Testis (tissue), 5 donors: ENCODE measurements at places on chromosomes 1 and 21. TPM values are rescaled to one million over a fixed set of nuclear protein-coding genes. Genes with fewer than 3 reads are reported as not detected.
A peak's percentile ranks its signal among the peaks of the same experiment; 100 is the strongest.

The MTARC2 gene
- polyA plus RNA-seq, result 28.5 TPM

The RNU1-3 gene
- polyA plus RNA-seq, result 18.9 TPM

The LENEP gene
- polyA plus RNA-seq, result not detected

The CASQ1 gene
- 10.2 TPM for polyA plus RNA-seq

The EPS8L3 gene
- 7.7 TPM for polyA plus RNA-seq

The KCNE2 gene
- polyA plus RNA-seq, result 0.74 TPM

The CSF3R gene
- polyA plus RNA-seq, result 3.8 TPM

- no peak overlapping the region for H3K4me3 ChIP-seq
- H3K36me3 ChIP-seq, result no peaks in the 10 kb centered on the region
- no peaks in the 10 kb centered on the region for H3K27me3 ChIP-seq
- DNase-seq, result no peak
These were observed 115.7 kb downstream of the LIPI start for GRCh38 chr21:14095056-14095455.

DNA sequence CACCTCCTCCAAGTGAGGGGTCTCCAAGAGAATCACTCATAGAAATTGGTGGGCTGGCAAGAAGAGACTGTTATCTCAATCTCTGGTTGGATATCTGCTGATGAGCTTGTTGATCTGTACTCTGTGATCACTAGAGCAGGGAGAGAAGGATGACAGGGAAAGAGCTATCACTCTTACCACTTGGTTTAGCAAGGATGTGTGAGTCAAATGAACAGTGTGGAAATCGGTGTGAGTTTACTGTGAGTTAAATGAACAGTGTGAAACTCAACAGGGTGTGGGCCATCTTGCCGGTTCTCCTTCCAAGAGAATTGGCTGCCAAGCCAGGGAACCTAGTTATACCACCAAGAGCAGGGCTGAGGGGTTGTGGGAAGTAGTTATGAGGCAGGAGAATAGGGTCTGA is 33.3 kb upstream of the CD1D start:
- DNase-seq, result no peak
- no peaks in the 10 kb centered on the region for H3K36me3 ChIP-seq
- peak overlapping the region; percentile 18 for H3K27ac ChIP-seq
- H3K4me3 ChIP-seq, result no peak overlapping the region
- no peaks in the 10 kb centered on the region for H3K27me3 ChIP-seq

- no peaks in the 10 kb centered on the region for H3K27me3 ChIP-seq
- no peaks in the 10 kb centered on the region for H3K4me1 ChIP-seq
- no peak for DNase-seq
- H3K27ac ChIP-seq, result no peak overlapping the region
- no peaks in the 10 kb centered on the region for H3K36me3 ChIP-seq
These were observed 230.4 kb downstream of the KCNT2 start for GRCh38 chr1:196377811-196378210.

GRCh38 chr1:106944721-106945120 is 111.8 kb upstream of the PRMT6 start:
- no peaks in the 10 kb centered on the region for H3K36me3 ChIP-seq
- no peak overlapping the region for H3K4me3 ChIP-seq
- no peaks in the 10 kb centered on the region for H3K4me1 ChIP-seq
- no peaks in the 10 kb centered on the region for H3K27me3 ChIP-seq

DNA sequence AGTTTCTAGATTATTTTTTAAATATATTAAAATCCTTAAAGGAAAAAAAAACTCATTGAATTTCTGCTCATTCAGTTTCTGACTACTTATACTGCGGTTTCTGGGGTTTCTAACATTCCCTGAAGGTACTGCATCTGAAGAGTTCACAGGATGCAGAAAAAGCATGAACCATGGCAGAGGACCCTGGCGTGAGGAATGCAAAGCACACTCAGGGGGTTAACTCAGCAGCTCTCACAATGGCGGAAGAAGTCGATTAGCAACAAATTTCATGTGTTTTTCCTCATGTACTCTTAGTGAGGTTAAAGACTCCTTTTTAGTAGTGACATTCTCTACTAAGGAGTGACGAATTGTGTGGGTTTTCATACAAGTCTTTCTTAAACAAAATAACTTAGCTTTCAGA is 975.6 kb downstream of the NCAM2 start:
- no peak overlapping the region for H3K4me3 ChIP-seq
- H3K27ac ChIP-seq, result no peak overlapping the region
- H3K36me3 ChIP-seq, result no peaks in the 10 kb centered on the region
- no peak for DNase-seq

- peak overlapping the region; percentile 32 for H3K27ac ChIP-seq
- DNase-seq, result peak; percentile 80
- peaks cover 8% of the 10 kb centered on the region for H3K4me1 ChIP-seq
- H3K4me3 ChIP-seq, result no peak overlapping the region
These were observed 42.5 kb downstream of the CNST start for GRCh38 chr1:246608616-246609376.

GRCh38 chr1:22323846-22324504 is 127.7 kb upstream of the ZBTB40 start:
- H3K4me3 ChIP-seq, result no peak overlapping the region
- peaks cover 9% of the 10 kb centered on the region for H3K4me1 ChIP-seq
- H3K36me3 ChIP-seq, result no peaks in the 10 kb centered on the region
- H3K27ac ChIP-seq, result no peak overlapping the region
- no peak for DNase-seq

- H3K27ac ChIP-seq, result no peak overlapping the region
- no peaks in the 10 kb centered on the region for H3K27me3 ChIP-seq
- H3K4me1 ChIP-seq, result peaks cover 4% of the 10 kb centered on the region
- DNase-seq, result no peak
These were observed 463 bp downstream of the IL12RB2 start for GRCh38 chr1:67308136-67308535.

DNA sequence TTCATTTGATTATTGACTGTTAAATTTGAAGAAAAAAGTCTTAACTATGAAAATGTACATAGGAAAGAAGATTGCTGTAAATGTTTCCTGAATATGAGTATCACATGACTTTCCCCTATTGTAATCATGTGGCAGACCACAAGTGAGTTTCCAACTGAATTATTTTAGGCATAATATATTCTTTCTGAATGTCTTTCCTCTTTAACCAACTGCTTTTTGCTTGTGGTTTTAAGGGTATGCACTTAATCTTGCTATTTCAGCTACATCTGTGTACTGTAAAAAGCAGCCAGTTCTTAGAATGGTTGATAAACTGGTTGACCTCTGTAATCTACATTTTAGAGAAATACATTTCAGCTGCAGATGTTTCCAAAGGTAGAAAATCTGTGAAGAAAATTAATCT is 400.7 kb downstream of the NEGR1 start:
- no peak for DNase-seq
- no peak overlapping the region for H3K27ac ChIP-seq
- no peak overlapping the region for H3K4me3 ChIP-seq
- no peaks in the 10 kb centered on the region for H3K36me3 ChIP-seq
- no peaks in the 10 kb centered on the region for H3K4me1 ChIP-seq
- no peaks in the 10 kb centered on the region for H3K27me3 ChIP-seq

DNA sequence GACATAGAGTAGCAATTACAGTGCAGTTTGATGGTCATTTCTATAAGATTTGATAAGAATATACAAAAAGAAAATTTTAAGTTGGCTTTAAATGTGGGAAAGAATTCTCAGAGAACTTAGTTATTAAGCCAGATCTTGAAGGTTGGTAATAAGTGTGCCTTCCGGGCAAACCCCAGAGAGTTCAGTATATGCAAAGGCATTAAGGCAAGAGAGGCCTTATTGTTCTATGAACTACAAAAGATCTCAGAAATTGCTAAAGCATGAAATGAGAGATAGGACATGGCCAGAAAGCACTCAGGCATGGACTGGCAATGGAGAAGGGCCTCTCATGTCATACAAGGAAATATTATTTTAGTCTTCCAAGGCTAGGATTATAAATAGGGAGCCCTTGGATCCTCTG is 390.2 kb upstream of the C1orf87 start:
- no peak for DNase-seq
- H3K27ac ChIP-seq, result no peak overlapping the region
- no peaks in the 10 kb centered on the region for H3K36me3 ChIP-seq
- H3K27me3 ChIP-seq, result no peaks in the 10 kb centered on the region

GRCh38 chr1:229271448-229272159 is 693 bp downstream of the RAB4A start:
- H3K4me3 ChIP-seq, result peak overlapping the region; percentile 71
- H3K27ac ChIP-seq, result peak overlapping the region; percentile 56
- DNase-seq, result peak; percentile 55
- peaks cover 21% of the 10 kb centered on the region for H3K4me1 ChIP-seq

- H3K36me3 ChIP-seq, result no peaks in the 10 kb centered on the region
- H3K4me3 ChIP-seq, result peak overlapping the region; percentile 84
- no peaks in the 10 kb centered on the region for H3K27me3 ChIP-seq
- peak overlapping the region; percentile 93 for H3K27ac ChIP-seq
- peaks cover 45% of the 10 kb centered on the region for H3K4me1 ChIP-seq
These were observed 617 bp downstream of the KIRREL1 start for GRCh38 chr1:157993918-157994605.

DNA sequence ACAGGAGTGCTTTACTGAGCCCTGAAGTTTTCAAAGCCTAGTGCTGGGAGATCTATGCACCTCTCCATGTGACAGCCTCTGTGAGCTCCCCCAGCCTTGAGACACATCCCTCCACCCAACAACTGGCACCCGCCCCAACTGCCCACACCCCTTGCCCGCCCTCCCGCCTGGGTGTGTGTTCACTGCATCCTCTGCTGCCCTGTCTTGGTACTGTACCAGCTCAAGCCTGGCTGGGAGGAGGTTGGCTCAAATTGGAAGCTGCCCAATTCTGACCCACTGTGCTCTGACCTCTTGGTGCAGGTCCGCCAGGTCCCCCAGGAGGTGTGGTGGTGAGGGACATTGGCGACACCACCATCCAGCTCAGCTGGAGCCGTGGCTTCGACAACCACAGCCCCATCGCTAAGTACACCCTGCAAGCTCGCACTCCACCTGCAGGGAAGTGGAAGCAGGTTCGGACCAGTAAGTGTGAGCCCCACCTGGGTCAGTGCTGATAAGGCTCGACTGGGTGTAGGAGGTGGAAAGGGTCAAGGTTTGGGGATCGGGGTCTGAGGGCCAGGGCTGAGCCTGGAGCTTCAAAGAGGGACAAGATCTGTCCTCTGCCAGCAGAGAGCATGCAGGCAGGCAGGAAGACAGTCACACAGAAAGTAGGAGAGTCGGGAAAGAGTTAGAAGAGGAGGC is 18.0 kb downstream of the TMEM81 start:
- no peak overlapping the region for H3K4me3 ChIP-seq
- H3K36me3 ChIP-seq, result no peaks in the 10 kb centered on the region
- DNase-seq, result peak; percentile 28
- H3K27ac ChIP-seq, result no peak overlapping the region

DNA sequence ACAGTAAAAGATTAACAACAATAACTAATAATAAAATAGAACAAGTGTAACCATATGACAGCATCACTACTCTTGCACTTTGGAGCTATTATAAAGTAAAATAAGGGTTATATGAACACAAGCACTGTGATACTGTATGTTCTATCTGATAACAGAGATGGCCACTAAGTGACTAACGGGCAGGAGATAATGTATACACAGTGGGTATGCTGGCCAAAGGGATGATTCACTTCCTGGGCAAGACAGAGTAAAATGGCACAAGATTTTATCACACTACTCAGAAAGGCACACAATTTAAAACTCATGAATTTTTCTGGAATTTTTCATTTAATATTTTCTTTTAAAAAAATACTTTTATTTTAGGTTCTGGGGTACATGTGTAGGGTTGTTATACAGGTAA is 12.3 kb downstream of the SLC9C2 start:
- H3K4me1 ChIP-seq, result no peaks in the 10 kb centered on the region

DNA sequence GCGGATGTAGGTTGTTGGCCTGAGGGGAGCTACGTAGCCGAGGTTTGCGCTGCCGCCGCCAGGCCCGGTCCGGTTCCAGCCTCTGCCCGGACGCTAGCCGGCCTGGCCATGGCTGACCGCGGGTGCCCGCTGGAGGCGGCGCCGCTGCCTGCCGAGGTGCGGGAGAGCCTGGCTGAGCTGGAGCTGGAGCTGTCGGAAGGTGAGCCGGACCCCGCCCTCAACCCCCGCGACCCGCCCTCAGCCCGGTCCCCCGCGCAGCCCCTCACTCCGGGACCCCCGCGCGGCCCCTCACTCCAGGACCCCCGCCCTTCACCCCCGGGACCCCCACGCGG is 299 bp downstream of the DIP2A start:
- peak overlapping the region; percentile 85 for H3K4me3 ChIP-seq
- H3K27me3 ChIP-seq, result no peaks in the 10 kb centered on the region
- H3K27ac ChIP-seq, result peak overlapping the region; percentile 76
- H3K4me1 ChIP-seq, result peaks cover 39% of the 10 kb centered on the region
- no peak for DNase-seq

GRCh38 chr1:221439747-221440501 is 302.0 kb downstream of the DUSP10 start:
- no peaks in the 10 kb centered on the region for H3K27me3 ChIP-seq
- no peaks in the 10 kb centered on the region for H3K36me3 ChIP-seq
- H3K27ac ChIP-seq, result no peak overlapping the region
- DNase-seq, result no peak
- H3K4me3 ChIP-seq, result no peak overlapping the region

GRCh38 chr1:119646521-119647227 is 1.4 kb downstream of the ZNF697 start:
- H3K4me3 ChIP-seq, result peak overlapping the region; percentile 86
- no peaks in the 10 kb centered on the region for H3K27me3 ChIP-seq
- peak overlapping the region; percentile 86 for H3K27ac ChIP-seq
- H3K4me1 ChIP-seq, result peaks cover 16% of the 10 kb centered on the region
- H3K36me3 ChIP-seq, result no peaks in the 10 kb centered on the region

GRCh38 chr1:906600-907420 is 16.9 kb upstream of the SAMD11 start:
- H3K4me3 ChIP-seq, result no peak overlapping the region
- H3K36me3 ChIP-seq, result no peaks in the 10 kb centered on the region
- no peak overlapping the region for H3K27ac ChIP-seq
- no peaks in the 10 kb centered on the region for H3K27me3 ChIP-seq
- DNase-seq, result peak; percentile 21

DNA sequence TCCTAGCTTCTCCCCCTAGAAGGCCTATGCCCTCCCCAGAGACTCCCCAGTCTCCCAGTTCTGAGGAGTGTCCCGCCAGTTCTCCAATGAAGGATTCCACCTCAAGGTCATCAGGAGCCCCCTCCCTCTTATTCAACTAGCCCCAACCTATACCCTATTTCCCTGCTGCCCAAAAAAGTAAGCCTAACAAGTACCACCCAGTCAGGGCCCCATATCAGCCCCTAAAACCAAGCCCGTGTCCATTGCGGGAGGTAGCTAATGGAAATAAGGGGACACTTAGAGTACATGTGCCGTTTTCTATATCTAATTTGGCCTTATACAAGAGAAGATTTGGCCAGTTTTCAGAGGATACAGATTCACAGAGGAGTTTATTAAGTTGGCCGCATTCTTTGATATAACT is 416.2 kb downstream of the MATN1 start:
- H3K4me1 ChIP-seq, result no peaks in the 10 kb centered on the region
- no peak for DNase-seq
- no peaks in the 10 kb centered on the region for H3K27me3 ChIP-seq

DNA sequence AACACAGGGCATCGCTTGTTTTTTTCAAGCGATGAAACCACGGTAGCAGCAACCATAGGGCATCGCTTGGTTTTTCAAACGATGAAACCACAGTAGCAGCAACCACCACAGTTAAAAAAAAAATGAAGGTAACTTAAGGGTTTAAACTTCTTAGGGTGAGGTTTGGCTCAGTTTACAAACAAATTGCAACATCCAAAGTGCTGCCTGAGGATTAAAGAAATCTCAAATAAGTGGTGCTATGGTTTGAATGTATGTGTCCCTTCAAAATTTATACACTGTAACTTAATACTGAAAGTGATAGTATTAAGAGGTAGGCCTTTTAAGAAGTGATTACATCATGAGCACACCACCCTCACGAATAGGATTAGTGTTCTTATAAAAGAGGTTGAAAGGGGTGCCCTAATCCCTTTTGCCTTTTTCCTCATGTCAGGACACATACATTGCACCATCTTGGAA is 6.4 kb upstream of the GBP5 start:
- H3K4me3 ChIP-seq, result no peak overlapping the region
- H3K36me3 ChIP-seq, result no peaks in the 10 kb centered on the region
- H3K27me3 ChIP-seq, result no peaks in the 10 kb centered on the region
- DNase-seq, result no peak
- H3K27ac ChIP-seq, result no peak overlapping the region
- no peaks in the 10 kb centered on the region for H3K4me1 ChIP-seq
